Vagina (tissue), 2 donors: ENCODE measurements at places on chromosomes 3 and 15. TPM values are rescaled to one million over a fixed set of nuclear protein-coding genes. Genes with fewer than 3 reads are reported as not detected.
A peak's percentile ranks its signal among the peaks of the same experiment; 100 is the strongest.

The HEXA gene
- total RNA-seq: 82.5 TPM

The CEP19 gene
- 1.5 TPM for total RNA-seq

The GHSR gene
- not detected for total RNA-seq

The CA12 gene
- 89.6 TPM for total RNA-seq

The TMEM43 gene
- 118 TPM for total RNA-seq

The IL12A gene
- total RNA-seq: 6.6 TPM

The LCTL gene
- not detected for total RNA-seq

The KCNMB3 gene
- total RNA-seq: 1.2 TPM

The DMXL2 gene
- total RNA-seq: 23.6 TPM

The CASR gene
- not detected for total RNA-seq

The PLCH1 gene
- 0.25 TPM for total RNA-seq

DNA sequence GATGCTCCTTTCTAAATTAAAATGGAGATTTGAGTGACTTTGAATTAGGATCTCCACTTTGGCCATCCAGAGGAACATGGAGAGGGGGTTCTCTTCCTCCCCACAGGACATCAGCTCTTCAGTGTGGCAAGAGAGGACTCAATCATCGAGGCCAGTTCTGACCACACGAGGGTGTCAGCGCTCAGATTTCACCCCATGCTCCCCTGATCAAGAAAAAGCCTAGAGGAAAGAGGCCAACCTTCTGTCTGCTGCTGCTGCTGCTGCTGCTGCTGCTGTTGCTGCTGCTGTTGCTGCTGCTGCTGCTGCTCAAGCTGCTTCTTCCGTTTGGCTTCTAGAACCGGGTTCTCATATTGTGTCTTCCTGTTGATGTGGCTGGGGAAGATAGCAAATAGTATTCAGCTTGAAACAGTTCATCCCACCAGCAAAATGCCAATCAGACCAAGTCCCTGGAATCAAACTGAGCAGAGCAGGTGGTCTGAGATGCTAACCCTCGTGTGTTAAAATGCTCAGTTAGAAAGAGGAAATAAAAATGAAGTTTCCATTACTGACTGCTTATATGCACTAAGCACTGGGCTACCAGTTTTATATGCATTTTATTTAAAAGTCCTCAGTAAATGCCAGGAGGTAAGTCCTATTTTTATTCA, 599.0 kb downstream of the MAGI1 start:
- H3K4me1 ChIP-seq: no peaks in the 10 kb centered on the region
- no peaks in the 10 kb centered on the region for H3K27me3 ChIP-seq
- H3K4me3 ChIP-seq: no peak overlapping the region
- H3K36me3 ChIP-seq: peaks cover 5% of the 10 kb centered on the region
- H3K27ac ChIP-seq: no peak overlapping the region
- no peak for DNase-seq

DNA sequence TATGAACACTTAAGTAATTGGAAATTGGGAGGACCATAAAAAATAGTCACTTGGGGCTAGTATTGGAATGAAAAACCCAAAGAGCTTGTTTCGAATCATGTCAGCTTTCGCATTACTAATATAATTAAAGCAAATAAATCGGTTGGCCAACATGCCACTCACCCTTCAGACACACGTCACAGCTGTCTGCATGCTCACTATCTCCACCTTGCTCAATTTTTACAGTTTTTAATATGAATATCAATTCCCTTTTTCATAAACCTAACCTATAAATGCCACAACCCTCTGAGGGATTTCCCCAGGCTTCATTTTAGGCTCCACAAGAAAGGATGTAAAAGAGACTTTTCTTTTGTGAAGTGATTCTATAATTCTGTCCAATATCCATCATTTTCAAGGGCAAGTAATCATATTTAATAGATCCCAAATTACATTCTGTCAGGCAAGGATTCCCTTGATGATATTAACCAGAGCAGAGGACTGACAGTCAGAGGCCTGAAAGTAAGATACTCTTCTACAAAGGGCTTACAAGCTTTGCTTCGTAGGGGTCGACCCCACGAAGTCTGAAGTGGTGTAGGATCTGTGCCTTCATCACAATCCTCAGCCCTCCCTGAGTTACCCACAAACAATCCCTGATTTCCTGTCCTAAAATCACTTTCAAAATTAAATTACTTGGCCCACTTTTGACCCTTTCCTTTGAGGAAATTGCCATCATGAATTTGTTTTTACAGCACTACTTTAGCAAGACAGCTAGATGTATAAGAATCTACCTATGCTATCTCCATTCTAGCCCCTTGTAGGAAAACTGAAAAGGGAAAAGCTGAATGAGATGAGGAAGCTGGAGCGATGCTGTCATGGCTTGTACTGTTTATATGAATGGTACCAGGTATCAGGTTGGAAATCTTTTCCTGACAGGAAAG, 44.5 kb downstream of the NANOGP8 start:
- no peak for DNase-seq
- H3K4me3 ChIP-seq: no peak overlapping the region
- no peaks in the 10 kb centered on the region for H3K27me3 ChIP-seq
- H3K4me1 ChIP-seq: no peaks in the 10 kb centered on the region
- H3K36me3 ChIP-seq: no peaks in the 10 kb centered on the region
- no peak overlapping the region for H3K27ac ChIP-seq

- H3K4me3 ChIP-seq: no peak overlapping the region
- no peaks in the 10 kb centered on the region for H3K27me3 ChIP-seq
- DNase-seq: no peak
- H3K4me1 ChIP-seq: no peaks in the 10 kb centered on the region
- H3K36me3 ChIP-seq: no peaks in the 10 kb centered on the region
Measured at GRCh38 chr3:69484507-69485393, 98.9 kb upstream of the FRMD4B start.

DNA sequence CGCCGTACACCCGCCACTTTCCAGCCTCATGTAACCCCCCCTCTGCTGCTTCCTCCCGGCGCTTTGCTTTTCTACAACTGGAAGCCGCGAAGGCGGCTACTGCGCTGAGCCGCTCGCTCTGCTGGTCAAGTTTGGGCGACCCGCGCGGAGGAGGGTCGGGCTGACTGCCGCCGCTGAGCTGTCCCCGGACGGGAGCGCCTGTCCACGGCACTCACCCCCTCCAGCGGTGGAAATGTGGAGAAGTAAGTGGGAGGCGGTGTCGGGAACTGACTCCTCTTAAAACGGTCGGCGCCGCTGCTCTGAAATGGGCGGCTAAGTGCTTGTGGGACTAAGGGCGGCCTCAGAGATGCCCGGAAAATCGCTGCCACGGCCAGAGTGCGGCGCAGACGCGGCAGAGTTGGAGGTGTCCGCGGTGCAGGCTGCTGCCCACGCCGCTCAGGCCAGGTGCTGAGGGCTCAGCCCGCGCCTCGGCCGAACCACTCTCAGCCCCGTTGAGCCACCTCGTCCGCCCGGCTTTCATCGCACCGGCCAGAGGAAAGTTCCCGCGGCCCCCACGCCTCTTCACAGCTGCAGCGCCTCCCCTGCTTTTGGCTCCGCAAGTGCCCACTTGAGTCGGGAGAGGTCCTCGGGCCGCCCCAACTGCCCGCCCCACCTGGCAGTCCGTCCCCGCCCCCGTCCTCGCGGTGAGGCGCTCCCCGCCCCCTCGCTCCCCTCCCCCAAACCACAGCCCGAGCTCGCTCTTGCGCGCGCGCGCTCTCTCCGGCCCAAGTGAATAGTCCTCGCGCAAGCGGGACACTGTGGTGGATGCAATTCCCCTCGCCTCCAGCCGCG, at the start of gene EPHA6:
Gene EPHA6 (plus strand): TSS at position 775 of the 831 bp plus-strand sequence.
- peak within 1 kb of the TSS; percentile 54 for H3K4me3 ChIP-seq
- peaks cover 29% of the 10 kb centered on the region for H3K4me1 ChIP-seq
- DNase-seq: peak; percentile 83
- peak within 1 kb of the TSS; percentile 71 for H3K27ac ChIP-seq
- H3K27me3 ChIP-seq: no peaks in the 10 kb centered on the region

- no peak overlapping the region for H3K4me3 ChIP-seq
- no peak overlapping the region for H3K27ac ChIP-seq
- no peak for DNase-seq
- H3K27me3 ChIP-seq: no peaks in the 10 kb centered on the region
Measured at GRCh38 chr3:46856576-46857471, 6.4 kb downstream of the MYL3 start.

- H3K27me3 ChIP-seq: no peaks in the 10 kb centered on the region
- no peaks in the 10 kb centered on the region for H3K36me3 ChIP-seq
- H3K4me3 ChIP-seq: no peak overlapping the region
- DNase-seq: no peak
Measured at GRCh38 chr3:81022339-81022738, 739.1 kb downstream of the GBE1 start.

GRCh38 chr15:57540211-57540610, 51.5 kb upstream of the MYZAP start:
- H3K4me3 ChIP-seq: no peak overlapping the region
- H3K27ac ChIP-seq: no peak overlapping the region
- DNase-seq: no peak
- H3K27me3 ChIP-seq: no peaks in the 10 kb centered on the region
- peaks cover 33% of the 10 kb centered on the region for H3K4me1 ChIP-seq

GRCh38 chr3:25568525-25569078, 96.1 kb downstream of the TOP2B start:
- no peak overlapping the region for H3K27ac ChIP-seq
- no peaks in the 10 kb centered on the region for H3K27me3 ChIP-seq
- no peak for DNase-seq
- peaks cover 8% of the 10 kb centered on the region for H3K4me1 ChIP-seq
- no peak overlapping the region for H3K4me3 ChIP-seq
- H3K36me3 ChIP-seq: peaks cover 4% of the 10 kb centered on the region

DNA sequence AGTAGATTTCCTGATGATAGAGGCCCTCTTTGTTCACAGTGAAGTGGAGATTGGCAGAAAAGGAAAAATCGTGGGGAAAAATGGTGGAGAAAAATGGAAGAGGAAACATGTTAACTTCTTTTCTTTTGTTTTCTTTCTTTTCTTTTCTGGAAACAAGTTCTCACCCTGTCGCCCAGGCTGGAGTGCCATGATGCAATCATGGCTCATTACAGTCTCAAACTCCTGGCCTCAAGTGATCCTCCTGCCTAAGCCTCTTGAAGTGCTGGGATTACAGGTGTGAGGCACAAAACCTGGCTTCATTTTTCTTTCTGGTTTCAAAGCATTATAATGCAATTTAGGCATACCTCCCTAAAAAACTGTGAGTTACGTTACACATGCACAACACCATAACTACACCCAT, 464.2 kb downstream of the MECOM start:
- no peaks in the 10 kb centered on the region for H3K27me3 ChIP-seq
- no peak overlapping the region for H3K27ac ChIP-seq
- no peak for DNase-seq
- no peaks in the 10 kb centered on the region for H3K4me1 ChIP-seq
- H3K36me3 ChIP-seq: no peaks in the 10 kb centered on the region

- no peak overlapping the region for H3K27ac ChIP-seq
- no peaks in the 10 kb centered on the region for H3K4me1 ChIP-seq
- no peak for DNase-seq
- no peak overlapping the region for H3K4me3 ChIP-seq
- H3K36me3 ChIP-seq: no peaks in the 10 kb centered on the region
Measured at GRCh38 chr15:86849136-86849535, 769.5 kb downstream of the AGBL1 start.

DNA sequence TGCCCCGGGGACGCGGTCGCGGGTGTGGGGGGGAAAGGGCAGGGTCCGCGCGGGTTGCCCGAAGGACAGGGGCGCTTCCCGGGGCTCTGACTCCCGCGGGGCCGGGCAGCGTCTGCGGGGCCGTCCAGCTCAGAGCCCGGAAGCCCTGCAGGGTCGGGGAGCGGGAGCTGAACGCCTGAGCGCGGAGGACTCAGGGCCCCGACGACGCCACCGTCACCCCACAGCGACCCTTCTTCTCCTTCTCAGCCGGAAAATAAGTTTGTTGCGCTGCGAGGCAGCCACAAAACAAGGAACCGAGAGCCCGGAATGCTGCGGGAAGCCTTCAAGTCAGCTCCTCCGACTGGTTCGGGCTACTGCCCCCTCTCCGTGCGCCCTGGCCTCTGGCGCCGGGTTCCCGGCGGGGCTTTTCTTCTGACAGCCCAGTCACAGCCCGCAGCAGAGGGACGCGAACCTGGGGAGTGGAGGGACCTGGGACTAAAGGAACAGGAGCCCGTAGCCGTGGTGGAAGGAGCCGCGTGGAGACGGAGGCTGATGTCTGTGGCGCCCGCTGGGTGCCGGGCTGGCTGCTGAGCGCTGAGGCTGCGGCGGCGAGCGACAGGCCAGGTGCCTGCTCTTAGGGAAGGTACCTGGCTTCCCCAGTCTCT, 484 bp downstream of the CNTN4 start:
- no peaks in the 10 kb centered on the region for H3K27me3 ChIP-seq
- DNase-seq: no peak
- H3K27ac ChIP-seq: peak overlapping the region; percentile 76

DNA sequence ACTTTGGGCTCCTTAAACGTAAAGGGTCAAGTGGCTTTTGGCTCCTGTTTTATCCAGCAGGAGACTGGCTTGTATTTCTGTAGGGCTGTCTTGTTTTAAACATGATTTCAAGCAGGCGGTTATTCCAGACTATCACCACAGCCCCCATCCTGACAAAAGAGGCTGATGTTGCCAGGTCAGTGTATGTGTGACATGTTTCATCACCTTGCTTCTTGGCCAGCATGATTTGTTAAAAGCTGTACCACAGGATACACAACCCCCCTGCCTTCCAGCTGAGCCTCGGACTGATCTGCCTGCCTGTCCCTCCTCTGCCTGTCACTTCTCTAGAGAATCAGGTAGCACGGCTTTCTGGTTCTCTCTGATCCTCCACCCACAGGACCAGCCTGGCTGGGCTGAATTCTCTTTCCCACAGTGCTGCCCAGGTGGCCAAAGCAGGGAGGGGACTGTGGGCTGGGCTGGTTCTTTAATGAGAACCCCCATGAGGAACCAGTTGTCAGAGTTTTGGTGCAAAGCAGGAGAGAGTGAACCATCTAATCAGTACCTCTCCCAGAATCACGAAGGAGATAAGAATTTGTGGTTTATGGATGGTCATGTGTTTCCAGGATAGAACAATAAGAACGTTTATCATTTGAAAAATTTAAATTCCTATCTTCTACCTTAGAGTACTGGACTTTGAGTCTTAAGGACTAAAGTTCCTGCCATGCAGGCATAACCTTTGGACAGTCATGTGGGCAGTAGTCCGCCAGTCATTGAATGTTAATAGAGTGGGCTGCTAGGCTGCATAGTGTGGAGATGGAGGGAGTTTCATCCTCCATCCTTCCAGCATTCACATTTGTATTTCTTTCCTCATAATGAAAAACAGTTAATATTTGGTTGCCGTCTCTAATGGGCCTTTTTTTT, 8.8 kb downstream of the ABHD6 start:
- no peaks in the 10 kb centered on the region for H3K36me3 ChIP-seq
- peaks cover 26% of the 10 kb centered on the region for H3K4me1 ChIP-seq
- H3K4me3 ChIP-seq: no peak overlapping the region
- DNase-seq: no peak
- no peak overlapping the region for H3K27ac ChIP-seq

GRCh38 chr3:16151109-16151508, 23.4 kb upstream of the GALNT15 start:
- peak overlapping the region; percentile 75 for H3K27ac ChIP-seq
- peaks cover 18% of the 10 kb centered on the region for H3K4me1 ChIP-seq
- H3K36me3 ChIP-seq: no peaks in the 10 kb centered on the region
- no peak for DNase-seq

- no peaks in the 10 kb centered on the region for H3K27me3 ChIP-seq
- no peak overlapping the region for H3K27ac ChIP-seq
- no peak overlapping the region for H3K4me3 ChIP-seq
Measured at GRCh38 chr3:188513662-188514328, 359.8 kb downstream of the LPP start.
